ENCODE measurements at places on chromosomes 13 and 19.

DNA sequence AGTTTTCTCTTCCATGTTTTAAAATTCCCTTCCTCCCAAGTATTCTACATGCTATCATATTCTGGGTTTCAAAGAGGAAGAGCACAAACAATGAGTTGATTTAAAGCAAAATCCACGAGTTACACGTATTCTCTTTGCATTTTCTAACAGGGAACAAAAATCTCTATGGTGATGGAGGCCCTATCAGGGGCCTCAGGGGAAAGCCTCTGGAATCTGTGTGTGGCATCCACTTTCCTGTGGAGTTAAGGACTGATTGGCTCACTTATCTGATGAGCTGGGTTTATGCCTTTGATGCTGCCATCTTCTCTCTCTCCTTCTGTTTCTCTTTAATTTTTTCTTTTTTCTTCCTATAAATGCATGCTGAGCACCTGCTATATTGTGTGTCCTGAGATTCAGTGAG lies 14.8 kb downstream of the OLFM4 start:
- no peak for DNase-seq

GRCh38 chr13:72849571-72849970 lies 67.6 kb downstream of the PIBF1 start:
- DNase-seq = no peak

- no peak for DNase-seq
Measured at GRCh38 chr13:106534639-106535551, 567 bp downstream of the EFNB2 start.

DNA sequence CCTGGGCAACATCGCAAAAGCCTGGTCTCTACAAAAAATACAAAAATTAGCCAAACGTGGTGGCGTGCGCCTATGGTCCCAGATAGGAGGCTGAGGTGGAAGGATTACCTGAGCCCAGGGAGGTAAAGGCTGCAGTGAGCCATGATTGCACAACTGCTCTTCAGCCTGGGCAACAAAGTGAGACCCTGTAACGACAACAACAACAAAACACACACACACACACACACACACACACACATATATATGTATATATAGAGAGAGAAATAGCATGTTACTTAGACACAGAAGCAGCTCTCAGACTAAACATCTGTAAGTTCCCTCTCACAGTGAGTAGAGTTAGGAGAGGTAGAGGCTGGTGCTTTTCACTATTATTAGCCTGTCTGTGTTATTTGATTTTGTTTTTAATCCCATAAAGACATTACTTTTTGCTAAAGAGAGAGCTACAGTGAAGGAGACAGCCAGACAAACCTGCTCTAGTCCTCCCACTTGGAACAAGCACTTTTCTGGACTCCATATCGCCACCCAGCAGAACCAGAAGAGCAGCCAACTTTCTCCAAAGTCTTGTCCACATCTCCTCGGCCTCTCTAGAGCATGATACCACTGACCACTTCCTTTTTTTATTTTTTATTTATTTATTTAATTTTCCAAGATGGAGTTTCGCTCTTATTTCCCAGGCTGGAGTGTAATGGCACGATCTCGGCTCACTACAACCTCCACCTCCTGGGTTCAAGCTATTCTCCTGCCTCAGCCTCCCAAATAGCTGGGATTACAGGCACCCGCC lies 2.8 kb upstream of the LIN7B start:
- DNase-seq = no peak

DNA sequence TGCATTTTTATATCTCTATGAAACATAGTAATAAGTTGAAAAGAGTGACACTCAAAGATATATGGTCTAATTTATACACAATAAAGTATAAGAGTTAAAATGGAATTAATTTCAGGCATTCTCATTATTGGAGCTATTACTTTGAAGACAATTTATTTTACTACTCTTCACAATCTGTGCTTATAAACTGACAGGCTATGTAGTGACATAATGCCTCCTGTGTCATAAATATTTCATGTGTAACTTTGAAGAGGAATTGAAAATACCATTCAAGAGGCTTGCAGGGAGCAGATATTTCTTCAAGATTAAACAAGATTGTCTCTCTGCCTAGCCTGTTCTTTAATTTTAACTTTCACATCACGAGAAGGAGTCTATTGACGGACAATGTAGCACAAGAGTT lies 1881.5 kb upstream of the PCDH20 start:
- no peak for DNase-seq

- DNase-seq = peak; percentile 24
Measured at GRCh38 chr19:35135389-35135909, 590 bp upstream of the LGI4 start.

DNA sequence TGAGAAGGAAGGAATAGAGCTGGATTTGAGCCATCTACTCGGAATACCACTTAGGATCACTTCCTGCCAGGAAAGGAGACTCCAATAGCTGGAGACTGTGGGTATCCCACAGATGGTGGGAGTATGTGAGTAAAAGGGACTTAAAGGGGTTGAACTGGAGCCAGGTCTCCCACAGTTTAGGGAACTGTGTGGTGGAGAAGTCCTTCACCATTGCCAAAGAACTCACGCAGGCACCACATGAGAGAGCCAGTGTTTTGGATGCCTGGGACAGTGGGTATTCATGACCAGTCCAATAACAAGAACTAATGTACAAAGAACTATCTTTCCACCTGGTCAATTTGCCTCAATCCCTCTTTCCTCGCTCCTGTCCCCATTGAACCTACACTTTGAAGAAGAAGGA lies 24.4 kb upstream of the MYCBP2 start:
- DNase-seq = no peak

GRCh38 chr13:35592457-35592856 lies 116.0 kb upstream of the MAB21L1 start:
- no peak for DNase-seq

- DNase-seq = no peak
Measured at GRCh38 chr13:35621989-35622388, 145.5 kb upstream of the MAB21L1 start.

GRCh38 chr19:8262431-8262830 lies 45.7 kb downstream of the CD320 start:
- DNase-seq = no peak

- no peak for DNase-seq
Measured at GRCh38 chr19:6412447-6413091, 12.0 kb downstream of the KHSRP start.

- DNase-seq = no peak
Measured at GRCh38 chr13:50892210-50892944, 17.2 kb upstream of the RNASEH2B start.

DNA sequence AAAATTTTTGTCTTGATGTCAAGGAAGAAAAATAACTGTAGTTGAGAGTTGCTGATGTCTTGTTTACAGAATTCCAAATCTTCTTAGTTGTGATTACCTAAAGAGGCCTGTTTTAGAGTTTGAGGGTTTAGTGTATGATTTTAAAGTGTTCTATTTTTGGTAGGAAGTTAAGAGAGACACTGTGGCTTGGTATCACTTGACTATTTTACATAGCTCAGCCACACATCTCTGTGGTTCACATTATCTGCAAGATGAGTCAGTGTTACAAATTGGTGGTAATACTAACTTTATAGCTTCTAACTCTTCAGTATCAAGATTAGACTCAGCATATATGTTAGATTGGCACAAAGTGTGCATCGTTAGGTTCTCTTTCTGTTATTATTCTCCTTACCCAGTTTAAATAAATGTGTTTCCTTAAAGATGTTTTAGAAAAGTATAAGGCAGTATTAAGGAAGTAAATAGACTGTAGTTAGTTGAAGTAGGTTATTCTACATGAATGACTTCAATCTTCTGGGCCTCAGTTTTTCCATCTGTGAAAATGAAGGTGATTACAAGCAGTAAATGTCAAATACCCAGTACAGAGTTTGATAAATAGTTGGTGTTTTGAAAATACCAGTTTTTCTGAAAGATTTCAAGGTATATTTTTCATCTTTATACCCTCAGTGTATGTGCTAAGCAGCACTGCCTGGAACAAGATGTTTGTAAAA lies 33.4 kb downstream of the COG6 start:
- DNase-seq = no peak

DNA sequence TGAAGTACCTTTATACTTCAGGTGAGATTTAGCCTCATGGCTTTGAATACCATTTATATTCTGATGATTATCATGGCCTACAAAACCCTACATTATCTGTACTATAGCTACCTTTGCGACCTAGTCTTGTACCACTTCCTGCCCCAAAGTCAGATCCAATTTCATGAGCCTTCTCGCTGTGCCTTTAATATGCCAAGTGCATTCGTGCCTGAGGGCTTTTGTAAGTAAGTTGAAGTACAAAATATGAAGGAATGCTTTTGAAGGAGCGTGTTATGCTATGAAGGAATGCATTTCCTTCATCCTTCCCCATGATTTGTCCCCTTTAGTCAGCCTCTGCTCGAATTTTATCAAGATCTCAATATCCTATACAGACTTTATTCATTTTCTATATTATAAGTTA lies 9.2 kb upstream of the RASL11A start:
- no peak for DNase-seq

GRCh38 chr19:16351133-16351809 lies 26.6 kb downstream of the KLF2 start:
- DNase-seq = no peak

DNA sequence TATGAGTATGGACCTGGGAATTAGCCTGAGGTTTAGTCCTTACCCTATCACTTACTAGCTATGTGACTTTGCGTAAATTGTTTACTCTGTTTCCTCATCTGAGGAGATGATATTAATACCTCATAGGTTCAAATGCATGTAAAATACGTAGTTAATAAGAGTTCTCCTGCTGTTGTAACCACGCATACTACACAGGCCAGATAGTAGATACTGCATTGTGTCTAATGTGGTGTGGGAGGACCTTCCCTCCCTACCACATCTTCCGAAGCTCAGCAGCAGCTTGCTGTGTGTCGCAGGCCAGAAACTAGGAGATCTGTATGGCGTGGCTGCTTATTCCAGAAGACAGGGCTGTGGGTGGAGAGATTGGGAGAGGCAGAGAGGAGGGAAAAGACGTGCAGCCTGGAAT lies 23.0 kb downstream of the GTF2F2 start:
- no peak for DNase-seq

DNA sequence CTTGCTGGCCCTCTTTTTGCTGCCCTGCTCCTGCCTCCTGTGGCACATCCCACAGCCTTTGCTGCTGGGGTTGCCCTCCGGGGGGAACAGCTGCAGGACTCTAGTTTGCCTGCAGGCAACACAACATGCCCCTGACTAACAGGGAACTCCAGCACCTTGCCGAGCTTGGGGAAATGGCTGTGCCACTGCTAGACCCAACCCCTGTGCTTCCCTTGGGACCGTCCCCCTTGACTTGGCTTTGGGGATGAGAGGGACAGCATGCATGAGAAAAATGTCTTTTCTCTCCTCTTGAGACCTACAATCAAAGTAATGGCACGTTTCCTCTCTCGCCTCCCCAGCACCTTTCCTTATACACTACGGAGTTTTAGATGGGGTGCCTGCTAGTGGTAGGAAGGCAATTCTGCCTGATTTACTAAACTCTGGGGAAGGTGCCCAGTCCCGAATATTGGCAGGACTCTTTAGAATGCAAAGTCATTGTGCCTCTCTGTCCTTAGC lies 12.4 kb upstream of the VWA8 start:
- DNase-seq = no peak

DNA sequence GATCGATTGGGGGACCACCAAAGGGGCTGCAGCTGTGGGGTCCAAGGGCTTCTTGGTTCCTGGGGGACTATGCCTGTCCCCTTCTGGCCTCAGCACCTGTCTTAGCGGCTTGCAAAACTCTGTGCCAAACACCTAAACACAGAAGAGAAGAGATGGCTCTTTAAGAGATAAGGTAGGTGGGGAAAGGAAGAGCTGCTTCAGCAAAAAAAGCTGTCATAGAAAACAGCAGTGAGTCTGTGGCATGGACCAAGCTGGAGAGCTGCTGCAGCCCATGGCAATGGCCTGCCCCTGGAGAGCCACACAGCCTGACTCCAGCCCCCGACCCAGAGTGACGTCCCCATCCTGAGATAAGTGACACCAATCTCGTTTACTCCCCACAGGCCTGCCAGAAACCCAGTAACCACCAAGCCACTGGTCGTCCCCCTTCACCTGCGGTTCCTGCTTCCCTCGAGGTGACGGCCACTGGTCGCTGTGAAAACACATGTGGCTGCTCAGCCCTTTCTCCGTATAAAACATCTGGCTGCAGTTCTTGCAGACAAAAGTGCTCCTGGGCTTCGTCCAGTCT lies 25.0 kb upstream of the NAPA start:
- no peak for DNase-seq

- DNase-seq = no peak
Measured at GRCh38 chr19:38425810-38426466, at the start of gene RASGRP4. Gene RASGRP4, minus strand, starts transcription at chr19:38426219. Its CDS starts 128 bp downstream, at chr19:38426091.

DNA sequence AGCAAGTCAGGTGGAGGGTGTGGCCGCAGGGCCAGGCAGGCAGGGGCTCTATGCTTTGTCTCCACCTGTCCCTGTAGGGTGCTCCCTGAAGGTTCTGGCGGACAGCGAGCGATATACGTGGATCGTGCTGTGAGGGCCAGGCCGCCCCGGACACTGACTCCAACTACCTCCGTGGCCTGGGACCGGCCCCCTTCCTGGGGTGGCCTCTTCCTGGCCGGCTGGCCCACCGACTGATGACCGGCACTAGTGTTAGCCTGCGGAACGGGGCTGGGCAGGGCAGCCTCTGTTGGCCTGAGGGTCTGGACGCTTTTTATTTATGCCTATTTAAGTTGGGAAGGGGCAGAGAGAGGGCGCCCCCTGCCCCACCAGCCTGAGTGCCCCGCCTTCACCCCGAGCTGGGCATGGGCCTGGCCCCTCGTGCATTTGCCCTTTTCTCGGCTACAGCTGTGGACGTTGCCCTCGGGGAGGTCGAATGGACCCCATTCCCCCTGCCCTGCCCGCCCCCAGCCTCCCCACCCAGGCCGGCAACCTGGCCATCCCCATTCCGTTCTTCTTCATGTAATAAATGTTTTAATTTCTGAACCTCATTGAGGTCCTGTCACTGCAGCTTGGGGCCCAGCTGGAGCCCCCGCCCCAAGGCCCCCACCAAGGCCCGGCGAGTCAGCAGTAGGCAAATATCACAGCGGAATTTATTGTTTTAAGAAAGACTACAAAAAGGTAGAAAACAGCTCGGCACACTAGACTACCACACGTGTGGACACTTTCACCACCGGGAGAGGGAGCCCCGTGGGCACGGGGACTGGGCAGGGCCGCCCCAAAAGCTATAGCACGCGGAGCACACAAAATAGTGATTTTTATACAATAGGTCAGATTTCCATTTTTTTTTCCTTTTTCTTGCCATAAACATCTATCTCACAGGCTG lies 8.8 kb downstream of the DCAF15 start:
- no peak for DNase-seq

- DNase-seq = no peak
Measured at GRCh38 chr13:71865874-71866334, 1.1 kb downstream of the DACH1 start.

DNA sequence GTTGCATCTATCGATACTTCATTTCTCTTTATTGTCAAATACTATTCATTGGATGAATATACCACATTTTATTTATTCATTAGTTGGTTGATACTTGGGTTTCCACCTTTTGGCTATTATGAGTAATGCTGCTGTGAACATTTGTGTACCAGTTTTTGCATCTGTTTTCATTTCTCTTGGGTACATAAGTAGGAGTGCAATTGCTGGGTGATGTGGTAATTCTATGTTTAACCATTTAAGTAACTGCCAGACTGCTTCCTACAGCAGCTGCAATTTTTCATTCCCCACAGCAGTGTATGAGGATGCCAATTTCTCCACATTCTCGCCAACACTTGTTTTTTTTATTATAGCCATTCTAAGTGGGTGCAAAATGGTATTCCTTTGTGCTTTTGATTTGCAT lies 2.6 kb downstream of the KCNJ14 start:
- DNase-seq = no peak

Measured in stimulated activated CD4-positive, alpha-beta T cell treated with anti-CD3 and anti-CD28 coated beads, Interleukin-12 subunit alpha, Interleukin-12 subunit beta, amount 100 ng/mL, for 24 hours (primary cell).